Fibroblast of the conjunctiva (primary cell): ENCODE measurements at places on chromosomes 1 and 21.

GRCh38 chr1:63813829-63814277 lies 40.0 kb downstream of the ROR1 start:
- peak; percentile 48 for DNase-seq

- DNase-seq, result peak; percentile 5
Measured at GRCh38 chr1:22930240-22930912, 42.3 kb downstream of the LACTBL1 start.

DNA sequence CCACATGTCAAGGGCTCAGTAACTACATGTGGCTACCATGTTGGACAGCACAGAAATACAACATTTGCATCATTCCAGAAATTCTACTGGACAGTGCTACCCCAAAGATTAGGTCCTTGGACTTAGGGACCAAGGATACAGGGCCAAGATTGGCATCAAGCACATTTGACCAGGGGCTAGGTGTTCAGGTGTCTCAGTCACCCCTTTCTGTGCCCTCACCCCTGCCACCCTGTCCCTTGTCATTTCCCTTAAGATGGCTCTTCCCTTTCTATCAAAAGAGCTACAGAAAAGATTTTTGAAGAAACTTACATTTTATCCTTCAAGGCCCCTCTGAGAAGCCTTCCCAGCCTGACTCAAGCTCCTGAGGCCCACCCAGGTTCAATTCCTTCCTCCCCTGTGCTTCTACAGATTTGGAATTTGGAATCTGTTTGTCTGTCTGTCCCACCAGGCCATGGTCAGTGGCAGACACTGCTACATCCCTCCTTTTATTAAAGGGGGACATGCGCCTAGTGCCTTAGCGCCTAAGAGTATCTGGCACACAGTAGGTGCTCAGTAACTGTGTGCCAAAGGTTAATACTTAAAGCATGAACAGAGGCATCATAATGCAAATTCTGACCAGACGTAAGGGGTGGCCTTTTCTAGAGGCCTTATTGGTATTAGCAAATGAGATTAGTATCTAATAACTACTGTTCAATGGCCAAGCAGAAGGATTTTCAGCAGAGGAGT lies 21.4 kb downstream of the CSF1 start:
- DNase-seq, result no peak

- DNase-seq, result peak; percentile 17
Measured at GRCh38 chr21:25895565-25896205, 160.9 kb downstream of the GABPA start.

DNA sequence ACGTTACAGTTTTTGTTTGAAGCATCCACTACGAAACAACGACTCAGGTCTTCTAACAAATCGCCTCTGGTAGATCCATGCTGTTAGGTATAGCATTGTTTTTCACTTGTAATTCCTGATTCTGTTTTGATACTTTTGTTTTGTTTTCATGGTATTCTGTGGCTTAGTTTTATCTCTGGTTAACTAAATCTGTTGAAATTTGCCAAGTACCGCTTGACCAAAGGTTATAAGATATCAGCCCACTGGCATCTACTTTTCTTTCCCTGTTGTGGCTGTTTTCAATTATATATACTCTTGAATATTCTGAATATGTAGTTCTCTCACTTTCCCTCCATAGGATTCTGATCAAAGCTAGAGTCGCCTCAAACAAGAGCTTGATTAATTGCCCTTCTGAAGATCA lies 274.8 kb upstream of the C1orf105 start:
- DNase-seq, result no peak

- DNase-seq, result no peak
Measured at GRCh38 chr1:248599396-248599795, 1.9 kb upstream of the OR2T10 start.

DNA sequence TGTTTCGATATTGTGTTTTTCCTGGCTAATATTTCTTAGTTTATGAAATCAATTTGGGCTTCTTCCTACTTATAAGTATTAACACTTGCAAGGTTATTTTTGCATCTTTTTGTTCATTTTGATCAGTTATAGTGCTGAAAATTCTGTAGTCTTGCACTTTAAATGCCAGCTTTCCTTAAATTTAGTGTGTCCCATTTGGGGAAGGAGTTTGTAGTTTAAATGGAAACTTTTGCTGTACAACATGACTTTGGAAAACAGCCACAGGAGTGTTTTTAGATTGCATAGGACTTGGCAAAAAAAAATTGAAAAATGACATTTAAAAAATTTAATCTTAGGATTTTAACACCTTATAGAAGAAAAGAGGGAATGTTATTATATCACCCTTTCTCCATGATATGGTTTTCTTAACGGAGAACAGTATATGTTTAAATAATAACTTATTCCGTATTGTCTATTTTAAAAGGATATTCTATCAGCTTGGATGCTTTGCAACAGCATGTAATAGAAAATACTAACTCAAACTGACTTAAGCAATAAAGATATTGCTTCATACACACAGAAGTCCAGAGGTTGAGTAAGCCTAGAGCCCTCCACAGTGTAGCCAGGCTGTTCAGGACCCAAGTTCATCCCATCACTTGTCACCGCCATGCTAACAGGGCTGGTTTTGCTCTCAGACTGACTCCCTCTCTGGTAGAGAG lies 53.8 kb downstream of the LYPLAL1 start:
- DNase-seq, result peak; percentile 16

DNA sequence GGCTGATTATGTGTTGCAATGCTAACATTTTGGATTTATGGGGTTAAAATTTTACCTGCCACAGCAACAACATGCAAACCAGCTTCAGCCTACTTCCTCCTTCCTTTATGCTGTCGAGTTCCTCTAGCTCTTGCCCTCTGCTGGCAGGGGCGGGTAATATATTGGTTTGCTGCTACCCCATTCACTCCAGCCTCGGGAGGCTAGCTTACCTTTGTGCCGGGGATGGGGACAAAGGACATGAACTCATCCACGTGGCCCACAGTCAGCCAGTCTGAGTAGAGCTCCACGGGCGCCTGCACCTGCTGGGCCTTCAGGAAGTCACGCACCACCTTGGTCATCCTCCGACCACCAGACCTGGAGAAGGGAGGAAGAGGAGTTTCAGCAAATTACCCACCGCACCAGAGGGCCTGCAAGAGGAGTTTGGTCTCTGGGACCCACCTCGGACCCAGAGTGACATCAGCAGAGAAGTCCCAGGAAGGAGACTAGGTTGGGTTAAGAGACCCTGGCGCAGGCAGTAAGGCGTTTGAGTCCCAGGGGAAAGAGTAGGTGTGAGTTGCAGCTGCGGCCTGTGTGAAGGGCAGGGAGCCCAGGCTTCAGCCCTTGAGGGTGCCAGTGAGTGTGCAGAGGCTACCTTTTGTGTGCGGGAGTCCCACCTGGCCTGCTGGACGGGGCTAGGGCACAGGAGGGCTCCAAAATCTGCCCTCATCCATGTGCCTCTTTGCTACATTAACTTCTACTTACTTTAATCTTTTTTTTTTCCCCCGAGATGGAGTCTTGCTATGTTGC lies 21.8 kb upstream of the SDHB start:
- DNase-seq, result no peak

- no peak for DNase-seq
Measured at GRCh38 chr1:111214074-111214801, 13.3 kb upstream of the CHI3L2 start.

GRCh38 chr21:41641510-41641815 lies 125.4 kb downstream of the RIPK4 start:
- no peak for DNase-seq

- no peak for DNase-seq
Measured at GRCh38 chr1:42085596-42085995, 67.6 kb upstream of the GUCA2B start.

DNA sequence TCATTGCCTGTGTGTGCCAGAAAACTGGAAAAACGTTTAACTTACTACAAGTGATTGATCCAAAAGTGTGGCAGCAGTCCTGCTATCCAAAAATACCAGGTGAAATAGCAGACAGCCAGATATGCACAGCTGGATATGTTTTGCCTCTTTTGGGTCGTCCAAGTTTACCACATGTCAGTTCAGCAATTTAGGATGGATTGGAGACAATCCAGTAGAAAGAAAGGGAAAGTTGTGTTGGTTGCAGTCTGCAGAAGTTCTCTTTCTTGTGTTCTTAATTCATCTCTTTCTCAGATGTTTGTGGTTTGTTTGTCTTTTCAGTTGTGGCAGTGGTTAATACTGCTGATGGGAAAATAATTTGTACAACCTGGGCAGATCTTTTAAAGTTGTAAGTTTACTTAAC lies 645.0 kb downstream of the PTPRC start:
- no peak for DNase-seq

DNA sequence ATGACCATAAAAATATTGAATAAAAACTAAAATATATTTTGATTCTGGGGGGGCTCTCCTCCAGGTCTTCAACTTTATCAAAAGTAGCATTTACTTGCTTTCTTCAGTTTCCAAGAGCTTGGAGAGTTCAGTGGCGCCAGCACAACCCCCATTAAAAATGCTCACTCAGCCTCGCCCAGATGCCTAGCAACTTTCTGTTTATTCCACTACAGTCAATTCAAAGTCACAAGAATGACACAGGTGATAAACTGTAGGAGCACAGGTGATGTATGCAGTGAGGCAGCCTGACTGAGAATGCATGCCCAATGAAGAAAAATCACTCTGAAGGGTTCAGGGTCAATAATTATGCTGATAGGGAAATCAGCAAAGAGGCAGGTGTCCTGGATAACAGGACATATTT lies 159.4 kb upstream of the ATP1B1 start:
- DNase-seq, result no peak

GRCh38 chr1:79304131-79304530 lies 297.6 kb upstream of the ADGRL4 start:
- peak; percentile 12 for DNase-seq

DNA sequence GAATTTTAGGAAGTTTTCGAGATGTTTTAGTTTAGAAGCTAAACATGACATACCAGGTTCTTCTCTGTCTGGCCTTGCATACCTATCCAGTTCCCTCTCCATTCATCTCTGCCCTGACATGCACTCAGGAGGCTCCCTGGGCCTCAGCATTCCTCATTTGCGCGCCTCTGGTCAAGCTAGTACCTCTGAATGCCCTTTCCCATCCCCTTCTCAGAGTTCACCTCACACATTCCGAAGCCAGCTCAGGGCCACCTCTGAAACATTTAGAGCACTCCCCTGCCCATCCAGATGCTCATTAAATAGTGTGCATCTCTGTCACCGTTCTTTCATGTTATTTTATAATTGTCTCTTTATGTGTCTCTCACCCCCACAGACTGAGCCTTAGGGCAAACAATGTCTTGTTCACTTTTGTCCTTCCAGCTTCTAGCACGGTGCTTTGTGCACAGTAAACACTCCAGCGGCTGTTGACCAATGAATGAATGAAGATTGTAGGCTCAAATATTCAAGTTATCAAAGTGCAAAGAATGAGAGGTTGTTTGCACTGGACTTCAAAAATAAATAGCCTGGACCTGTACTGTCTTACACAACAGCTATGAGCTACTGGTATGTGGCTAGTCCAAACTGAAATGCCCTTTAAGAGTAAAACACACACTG lies 1.2 kb upstream of the DHCR24 start:
- DNase-seq, result no peak

GRCh38 chr1:232627645-232628334 lies 2.1 kb downstream of the SIPA1L2 start:
- no peak for DNase-seq

DNA sequence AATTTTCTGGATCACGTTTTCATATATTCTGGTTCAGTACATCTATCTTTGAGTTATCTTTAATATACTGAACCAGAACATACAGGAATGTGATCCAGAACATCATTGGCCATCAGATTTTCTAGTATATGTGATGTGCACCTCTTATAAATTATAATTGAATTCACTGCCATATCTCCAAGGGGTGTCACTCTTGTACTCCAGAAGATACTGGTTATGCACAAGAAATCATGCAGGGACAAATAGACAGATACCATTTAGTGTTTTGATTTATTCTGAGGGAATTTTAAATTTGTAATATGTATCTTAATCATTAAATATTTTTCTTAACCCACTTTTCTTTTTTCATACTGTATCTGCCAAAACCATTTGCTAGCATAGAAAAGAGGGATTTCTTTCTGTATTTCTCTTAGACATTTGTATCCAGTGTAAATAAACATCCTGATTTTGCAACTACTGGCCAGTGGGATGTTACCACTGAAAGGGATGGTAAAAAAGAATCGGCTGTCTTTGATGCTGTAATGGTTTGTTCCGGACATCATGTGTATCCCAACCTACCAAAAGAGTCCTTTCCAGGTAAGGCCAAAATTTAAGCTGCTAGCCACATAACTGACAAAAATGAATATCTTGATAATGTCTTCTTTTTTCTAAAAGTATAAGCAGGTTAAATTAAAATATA lies 16.7 kb downstream of the FMO3 start:
- DNase-seq, result no peak

GRCh38 chr1:119787776-119788175 lies 19.1 kb upstream of the HMGCS2 start:
- no peak for DNase-seq

- peak; percentile 47 for DNase-seq
Measured at GRCh38 chr1:205477759-205478247, 22.0 kb upstream of the BLACAT1 start.

- no peak for DNase-seq
Measured at GRCh38 chr1:234745844-234746797, 136.1 kb upstream of the IRF2BP2 start.

- DNase-seq, result no peak
Measured at GRCh38 chr1:7220007-7220406, 434.8 kb downstream of the CAMTA1 start.

DNA sequence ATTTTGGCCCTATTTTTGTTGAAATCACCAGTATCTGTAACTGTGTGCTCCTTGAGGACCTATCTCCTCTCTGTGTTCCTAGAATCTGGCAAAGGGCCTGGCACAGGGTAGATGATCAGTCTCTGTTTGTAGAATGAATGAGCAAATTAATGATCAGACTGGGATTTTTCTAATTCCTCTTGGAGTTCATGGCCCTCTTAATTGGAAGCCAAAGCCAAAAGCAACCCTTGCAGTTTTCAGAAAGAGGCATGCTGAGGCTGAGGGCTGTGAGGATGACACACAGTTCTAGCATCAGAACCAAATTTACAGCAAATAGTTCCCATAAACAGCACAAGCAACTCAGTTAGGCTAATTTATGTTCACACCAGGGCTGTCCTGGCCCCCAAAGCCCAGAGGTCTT lies 111.1 kb upstream of the BEND5 start:
- no peak for DNase-seq

GRCh38 chr1:200096774-200097173 lies 69.3 kb downstream of the NR5A2 start:
- no peak for DNase-seq

DNA sequence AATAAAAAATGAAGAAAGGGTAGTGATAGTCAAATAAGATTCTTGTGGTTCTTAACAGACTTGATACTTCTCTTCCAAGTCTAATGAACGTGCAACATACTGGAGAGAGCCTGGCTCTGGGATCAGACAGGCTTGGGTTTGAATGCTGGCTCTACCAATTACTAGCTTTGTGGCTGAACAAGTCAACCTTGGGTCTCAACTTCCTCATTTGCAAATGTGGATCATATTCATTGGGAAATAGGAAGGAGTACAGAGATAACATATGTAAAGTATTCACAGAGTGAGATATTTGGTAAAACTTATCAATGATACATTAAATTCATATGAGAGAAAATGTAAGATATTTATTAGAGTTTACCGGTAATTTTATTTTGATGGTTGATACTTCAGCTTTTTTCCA lies 2.0 kb downstream of the EDEM3 start:
- DNase-seq, result no peak

GRCh38 chr21:37172646-37173045 lies 94.5 kb downstream of the VPS26C start:
- DNase-seq, result no peak
